ENCODE measurements at places on chromosomes 5 and 9. TPM values are rescaled to one million over a fixed set of nuclear protein-coding genes. Genes with fewer than 3 reads are reported as not detected.

Gene ARL14EPL
- not detected for total RNA-seq

Gene DNM1
- 5.2 TPM for total RNA-seq

Gene GIN1
- total RNA-seq: 6.7 TPM

DNA sequence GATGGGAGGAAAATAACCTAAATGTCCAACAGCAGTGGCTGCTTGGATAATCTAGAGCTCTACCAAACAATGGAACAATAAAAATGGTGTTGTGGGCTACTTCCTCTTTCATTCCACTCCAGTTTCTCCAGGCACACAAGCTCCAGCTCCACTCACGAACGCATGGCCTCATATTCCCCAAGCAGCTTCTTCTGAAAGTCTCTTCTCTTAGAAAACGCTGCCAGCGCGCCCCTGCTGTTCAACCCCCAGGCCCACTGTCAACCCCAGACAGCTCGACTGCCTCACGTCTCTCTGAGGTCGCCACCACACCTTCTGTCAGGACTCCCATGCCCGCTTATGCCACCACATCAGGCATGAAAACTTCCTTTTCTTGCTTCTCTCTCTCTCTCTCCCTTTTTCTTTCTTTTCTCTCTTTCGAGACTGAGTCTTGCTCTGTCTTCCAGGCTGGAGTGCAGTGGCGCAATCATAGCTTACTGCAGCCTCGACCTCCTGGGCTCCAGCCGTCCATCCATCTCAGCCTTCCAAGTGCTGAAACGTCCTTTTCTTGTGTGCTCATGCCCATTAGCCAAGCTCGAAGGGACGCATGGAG is 16.2 kb downstream of the OR2V2 start:
- no peaks in the 10 kb centered on the region for H3K36me3 ChIP-seq
- H3K4me1 ChIP-seq: no peaks in the 10 kb centered on the region
- H3K4me3 ChIP-seq: no peak overlapping the region
- H3K27me3 ChIP-seq: peaks cover 42% of the 10 kb centered on the region
- no peak for DNase-seq

DNA sequence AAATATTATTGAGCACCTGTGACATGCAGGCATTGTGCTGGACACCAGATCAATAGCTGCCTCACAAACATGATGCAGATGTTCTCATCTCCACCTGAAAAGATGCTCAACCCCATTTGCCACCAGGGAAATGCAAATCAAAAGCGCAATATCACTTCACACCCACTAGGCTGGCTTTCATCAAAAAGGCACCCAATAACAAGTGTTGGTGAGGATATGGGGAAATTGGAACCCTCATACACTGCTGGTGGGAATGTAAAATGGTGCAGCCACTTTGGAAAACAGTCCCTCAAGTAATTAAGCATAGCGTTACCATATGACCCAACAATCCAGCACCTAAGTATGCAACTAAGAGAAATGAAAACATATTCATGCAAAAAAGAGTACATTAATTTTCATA is 24.7 kb downstream of the FGF1 start:
- no peak for DNase-seq
- no peaks in the 10 kb centered on the region for H3K36me3 ChIP-seq
- H3K27ac ChIP-seq: no peak overlapping the region
- peaks cover under 1% of the 10 kb centered on the region for H3K4me1 ChIP-seq
- H3K4me3 ChIP-seq: no peak overlapping the region

DNA sequence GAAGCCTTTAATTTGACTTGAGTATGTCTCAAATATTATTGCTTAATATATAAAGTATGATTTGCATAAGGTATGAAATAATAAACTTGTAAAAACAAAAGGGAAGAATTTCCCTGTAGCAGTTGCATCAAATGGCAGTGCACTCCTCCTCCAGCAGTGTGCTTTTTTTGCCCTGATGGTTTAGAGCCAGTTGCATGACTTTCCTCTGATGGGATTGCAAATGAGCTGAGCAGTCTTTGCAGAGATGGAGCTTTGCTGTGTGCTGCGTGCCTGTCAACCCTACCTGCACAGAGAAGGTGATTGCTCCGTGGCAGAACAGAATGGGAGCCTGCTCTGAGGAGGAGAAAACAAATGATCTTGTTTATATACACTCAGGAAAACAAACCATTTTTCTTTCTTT is 22.7 kb upstream of the CATSPER3 start:
- DNase-seq: no peak
- H3K4me3 ChIP-seq: no peak overlapping the region
- no peaks in the 10 kb centered on the region for H3K4me1 ChIP-seq
- no peaks in the 10 kb centered on the region for H3K27me3 ChIP-seq
- no peaks in the 10 kb centered on the region for H3K36me3 ChIP-seq

- no peaks in the 10 kb centered on the region for H3K36me3 ChIP-seq
- H3K4me3 ChIP-seq: no peak overlapping the region
- no peak overlapping the region for H3K27ac ChIP-seq
- H3K27me3 ChIP-seq: no peaks in the 10 kb centered on the region
- H3K4me1 ChIP-seq: no peaks in the 10 kb centered on the region
Observed at GRCh38 chr9:6055216-6055615, 39.8 kb upstream of the RANBP6 start.

DNA sequence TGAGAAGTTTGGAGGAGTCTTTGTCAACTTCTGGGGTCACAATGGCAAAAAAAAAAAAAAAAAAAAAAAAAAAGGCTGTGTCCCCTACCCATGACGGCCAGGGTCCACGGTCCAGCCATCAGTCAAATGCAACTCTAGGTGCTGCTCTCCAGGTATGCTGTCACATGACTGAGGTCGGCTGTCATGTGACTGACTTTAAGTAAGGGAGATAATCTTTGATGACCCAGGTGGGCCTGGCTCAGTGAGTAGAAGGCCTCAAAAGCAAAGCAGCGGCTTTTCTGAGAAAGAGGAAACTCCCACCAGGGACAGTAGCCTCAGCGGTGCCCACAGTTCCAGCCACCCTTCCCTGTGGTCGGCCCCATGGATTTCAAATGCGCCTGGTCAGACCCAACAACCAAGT is 117.7 kb downstream of the ROR2 start:
- H3K27ac ChIP-seq: no peak overlapping the region
- no peak overlapping the region for H3K4me3 ChIP-seq
- H3K27me3 ChIP-seq: no peaks in the 10 kb centered on the region
- no peaks in the 10 kb centered on the region for H3K36me3 ChIP-seq
- DNase-seq: no peak

Data from upper lobe of right lung (tissue), 1 donor.